ENCODE measurements at places on chromosomes 7 and 10.

GRCh38 chr10:44520651-44521050, 135.8 kb upstream of the CXCL12 start:
- DNase-seq, result no peak

- DNase-seq, result no peak
Measured at GRCh38 chr10:77436257-77436975, 201.2 kb downstream of the KCNMA1 start.

DNA sequence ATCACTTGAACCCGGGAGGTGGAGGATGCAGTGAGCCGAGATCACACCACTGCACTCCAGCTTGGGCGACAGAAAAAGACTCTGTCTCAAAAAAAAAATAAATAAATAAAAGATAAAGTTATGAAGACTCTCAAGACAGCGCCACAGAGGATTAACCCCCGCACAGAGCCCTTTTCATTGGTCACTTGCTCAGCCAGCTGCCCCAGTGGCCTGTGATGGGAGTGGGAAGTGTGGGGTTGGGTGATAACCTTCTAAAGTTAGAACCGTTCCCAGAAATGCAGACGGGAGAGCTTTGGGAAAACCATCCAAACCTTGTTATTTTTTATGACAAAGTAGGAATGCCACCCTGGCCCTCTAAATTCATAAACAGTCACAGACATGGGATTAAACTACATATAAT, 57.4 kb downstream of the PARP12 start:
- DNase-seq, result no peak

DNA sequence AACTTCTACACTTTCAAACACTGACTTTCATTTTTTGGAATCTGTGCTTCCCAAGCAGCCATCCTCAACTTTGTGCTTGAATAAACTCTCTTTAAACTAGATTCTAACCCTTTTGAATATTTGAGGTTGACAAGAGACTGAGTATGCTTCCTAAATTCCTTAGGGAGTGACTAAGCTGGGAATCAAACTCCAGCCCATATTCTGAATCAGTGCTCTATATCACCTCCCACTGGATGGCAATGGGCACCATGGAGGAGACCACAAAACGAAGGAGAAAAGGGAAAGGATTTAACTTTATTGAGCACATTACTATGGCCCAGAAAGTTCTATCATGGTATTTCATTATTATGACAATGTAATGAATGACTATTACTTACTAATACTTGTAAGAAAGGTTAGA, 17.2 kb upstream of the SLC26A4 start:
- no peak for DNase-seq
